A549 treated with GW870086 at 1 μM for 4 hours (cell line): ENCODE measurements at places on chromosomes 6 and 20. TPM values are rescaled to one million over a fixed set of nuclear protein-coding genes. Genes with fewer than 3 reads are reported as not detected.

SIRPB1 gene
- 0.17 to 0.66 TPM (median 0.64 TPM) in 5 replicates for total RNA-seq

LAMP5 gene
- total RNA-seq = 0.06 to 0.17 TPM in 2 of 5 replicates, not detected in the others

NCOA5 gene
- total RNA-seq = 20.4 to 23.8 TPM (median 20.7 TPM) in 5 replicates

RRP36 gene
- 70.0 to 78.6 TPM (median 71.7 TPM) in 5 replicates for total RNA-seq

TREM2 gene
- total RNA-seq = not detected in 5 replicates

MDFI gene
- 0.40 to 0.77 TPM (median 0.57 TPM) in 5 replicates for total RNA-seq

MEI4 gene
- total RNA-seq = not detected in 5 replicates

ZNF341 gene
- total RNA-seq = 2.8 to 4.1 TPM (median 3.3 TPM) in 5 replicates

PGC gene
- not detected in 5 replicates for total RNA-seq

ECT2L gene
- not detected in 5 replicates for total RNA-seq

MLN gene
- total RNA-seq = not detected in 5 replicates

BPI gene
- not detected in 5 replicates for total RNA-seq

ELOVL2 gene
- 4.7 to 7.1 TPM (median 6.8 TPM) in 5 replicates for total RNA-seq

CDH22 gene
- total RNA-seq = 0.03 to 0.05 TPM in 2 of 5 replicates, not detected in the others

ETV7 gene
- total RNA-seq = 0.15 to 0.29 TPM (median 0.18 TPM) in 3 of 5 replicates, not detected in the others

EXOC2 gene
- 10.3 to 13.0 TPM (median 10.8 TPM) in 5 replicates for total RNA-seq

OTOR gene
- total RNA-seq = not detected in 5 replicates

SMPDL3A gene
- total RNA-seq = 3.9 to 4.4 TPM (median 4.0 TPM) in 5 replicates

SCGN gene
- total RNA-seq = 0.09 to 0.23 TPM (median 0.19 TPM) in 4 of 5 replicates, not detected in the other

GRIK2 gene
- total RNA-seq = 0.13 to 0.47 TPM (median 0.39 TPM) in 5 replicates

VGLL2 gene
- total RNA-seq = not detected in 5 replicates

MYLK2 gene
- 0.48 to 0.86 TPM (median 0.66 TPM) in 5 replicates for total RNA-seq

CTCFL gene
- total RNA-seq = not detected in 5 replicates

SPO11 gene
- total RNA-seq = not detected in 5 replicates

HSPA12B gene
- 0.29 to 0.65 TPM (median 0.44 TPM) in 5 replicates for total RNA-seq

OR2H1 gene
- total RNA-seq = not detected in 5 replicates

SOX4 gene
- 6.5 to 11.3 TPM (median 9.5 TPM) in 5 replicates for total RNA-seq

MOCS1 gene
- 1.3 to 2.8 TPM (median 2.1 TPM) in 5 replicates for total RNA-seq
